ENCODE measurements at places on chromosomes 13 and 19.

DNA sequence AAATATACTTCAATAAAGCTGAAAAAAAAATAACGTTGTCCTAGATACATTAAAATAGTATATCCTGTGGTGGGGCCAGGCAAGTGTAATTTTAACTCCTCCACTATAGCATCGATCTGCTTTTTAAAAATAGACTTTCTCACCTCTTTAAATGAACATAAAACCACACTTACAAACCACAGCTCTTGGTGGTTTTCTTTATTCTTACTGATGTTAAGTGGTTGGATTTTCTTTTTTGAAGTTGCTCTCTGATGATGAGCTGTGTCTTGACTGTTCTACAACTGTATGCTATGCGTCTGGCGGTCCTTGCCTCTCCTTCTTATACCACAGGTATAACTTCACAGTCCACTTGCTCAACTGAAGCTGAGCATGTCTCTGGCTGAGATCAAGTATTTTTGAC, 721.5 kb upstream of the KLHL1 start:
- DNase-seq: no peak

- DNase-seq: no peak
Measured at GRCh38 chr19:51970718-51971117, 15.9 kb downstream of the ZNF350 start.

GRCh38 chr19:6925801-6926751, 38.7 kb downstream of the ADGRE1 start:
- DNase-seq: no peak

- DNase-seq: no peak
Measured at GRCh38 chr19:3771000-3771905, 775 bp downstream of the RAX2 start.

DNA sequence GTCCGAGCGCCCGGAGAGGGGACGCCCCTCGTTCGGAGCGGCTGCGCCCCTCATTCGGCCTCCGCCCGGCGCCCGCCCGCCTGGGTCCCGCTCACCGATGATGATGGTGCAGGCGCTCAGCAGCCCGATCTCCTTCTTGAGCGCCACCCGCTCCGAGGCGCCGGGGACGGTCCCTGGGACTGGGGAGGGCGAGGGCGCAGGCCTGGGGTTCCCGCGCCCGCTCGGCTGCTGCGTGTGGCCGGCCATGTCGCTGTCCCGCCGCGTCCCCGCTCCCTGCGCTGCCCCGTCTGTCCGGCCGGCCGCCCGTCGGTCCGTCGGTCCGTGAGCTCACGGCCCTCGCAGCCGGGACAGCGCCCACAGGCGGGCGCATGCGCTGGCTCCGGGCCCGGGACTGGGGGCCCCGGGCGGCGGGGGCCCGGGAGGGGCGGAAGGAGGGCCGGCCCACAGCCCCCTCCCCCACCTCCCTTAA, at the start of gene SLC7A10:
Gene SLC7A10 (minus strand): TSS at position 393 of the 469 bp plus-strand sequence. CDS start 147 bp downstream, at position 246.
- DNase-seq: no peak

GRCh38 chr13:36163809-36164308, 32.7 kb upstream of the DCLK1 start:
- DNase-seq: no peak

GRCh38 chr19:16897029-16897855, 8.4 kb downstream of the F2RL3 start:
- peak; percentile 23 for DNase-seq
